Mesenteric fat pad (tissue), 1 donor: ENCODE measurements at places on chromosomes 4 and X. TPM values are rescaled to one million over a fixed set of nuclear protein-coding genes. Genes with fewer than 3 reads are reported as not detected.

GRCh38 chr4:25578432-25578831, 77.2 kb upstream of the SLC34A2 start:
- no peak for DNase-seq

DNA sequence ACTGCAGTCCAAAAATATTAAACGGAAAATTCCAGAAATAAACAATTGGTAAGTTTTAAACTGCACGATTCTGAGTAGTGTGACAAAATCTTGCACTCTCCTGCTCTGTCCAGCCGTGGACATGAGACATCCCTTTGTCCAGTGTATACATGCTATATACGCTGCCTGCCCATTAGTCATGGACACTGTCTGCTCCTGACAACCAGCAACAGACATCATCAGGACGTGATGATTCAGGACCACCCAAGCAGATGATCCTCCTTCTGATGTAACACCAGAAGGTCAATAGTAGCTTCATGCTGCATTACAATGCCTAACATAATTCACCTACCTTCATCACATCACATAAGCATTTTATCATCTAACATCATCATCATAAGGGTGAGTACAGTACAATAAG, 36.3 kb downstream of the ATRX start:
- no peak for DNase-seq

- DNase-seq = no peak
Observed at GRCh38 chr4:110735686-110736085, 112.8 kb upstream of the PITX2 start.

GRCh38 chr4:87073199-87074120, 138.6 kb downstream of the AFF1 start:
- no peak for DNase-seq

GRCh38 chrX:147476008-147476407, 435.7 kb upstream of the FMR1 start:
- DNase-seq = no peak

DNA sequence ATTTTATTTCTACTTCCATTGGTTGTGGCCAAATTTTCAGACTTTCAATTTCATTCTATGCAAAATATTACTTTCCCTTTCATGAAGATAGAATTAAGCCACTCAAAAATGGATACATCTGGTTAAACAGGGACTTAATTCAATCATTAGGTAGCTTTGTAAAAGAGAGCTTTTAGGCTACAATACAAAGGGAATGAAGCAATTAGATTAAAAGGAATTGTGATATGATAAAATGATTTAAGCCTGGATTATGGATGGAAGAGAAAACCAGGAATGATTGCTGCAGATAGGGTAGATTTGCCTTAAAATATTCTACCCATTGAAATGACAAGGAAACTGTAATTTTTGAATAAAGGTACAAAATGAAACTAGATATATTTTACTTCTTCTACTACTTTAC, 134.6 kb upstream of the PDHA2 start:
- no peak for DNase-seq

DNA sequence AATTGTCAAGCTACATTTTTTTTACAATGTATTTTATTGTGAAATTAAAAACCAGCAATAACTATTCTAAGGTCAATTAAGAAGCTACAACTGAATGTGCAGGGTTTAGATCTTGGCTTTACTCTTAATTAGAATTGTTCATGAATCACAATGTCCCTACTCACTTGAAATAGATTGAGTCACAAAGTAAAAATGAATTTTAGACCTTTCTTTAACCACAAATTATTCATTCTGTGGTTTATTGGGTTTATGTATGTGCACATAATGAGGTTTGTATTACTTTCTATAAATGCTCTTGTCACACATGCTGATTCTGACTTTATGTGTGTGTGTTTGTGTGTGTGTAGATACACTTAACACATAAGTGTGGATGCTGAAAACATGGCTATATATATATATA, 647.0 kb upstream of the AADAT start:
- no peak for DNase-seq

DNA sequence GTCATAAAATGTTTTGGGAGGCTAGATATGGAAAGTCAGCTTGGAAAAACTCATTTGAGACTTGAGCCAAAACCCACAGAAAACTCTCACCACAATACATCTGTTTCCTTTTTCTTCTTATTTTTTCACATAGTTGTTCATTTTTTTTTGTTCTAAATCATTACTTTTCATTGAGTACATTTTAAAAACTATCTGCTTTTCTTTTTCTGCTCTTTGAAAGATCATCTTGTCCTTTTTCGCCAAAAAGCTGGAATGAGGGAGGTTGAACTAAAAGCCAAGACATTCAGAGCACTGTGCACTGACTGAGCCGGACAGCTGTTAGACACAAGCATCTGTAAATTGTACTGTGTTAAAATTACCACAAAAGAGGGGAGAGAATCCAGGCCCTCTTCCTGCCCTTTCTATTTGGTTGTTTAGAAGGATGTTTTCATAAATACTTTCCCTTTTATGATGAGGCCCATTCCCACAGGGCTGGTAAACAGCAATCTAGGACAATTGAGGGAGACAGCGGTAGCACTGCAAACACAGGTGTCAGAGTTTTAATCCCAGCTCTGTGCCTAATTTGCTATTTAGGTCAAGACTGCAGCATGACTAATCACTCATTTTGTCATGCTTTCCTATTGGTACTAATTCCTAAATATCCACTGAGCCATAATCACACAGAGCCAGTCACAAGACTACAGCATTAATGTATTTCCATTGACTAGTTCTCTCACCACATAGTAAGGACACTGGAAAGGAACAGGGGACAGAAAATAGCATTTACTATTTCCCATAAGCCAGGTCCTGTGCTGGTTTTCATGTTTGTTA, 7.3 kb upstream of the RNF150 start:
- no peak for DNase-seq

DNA sequence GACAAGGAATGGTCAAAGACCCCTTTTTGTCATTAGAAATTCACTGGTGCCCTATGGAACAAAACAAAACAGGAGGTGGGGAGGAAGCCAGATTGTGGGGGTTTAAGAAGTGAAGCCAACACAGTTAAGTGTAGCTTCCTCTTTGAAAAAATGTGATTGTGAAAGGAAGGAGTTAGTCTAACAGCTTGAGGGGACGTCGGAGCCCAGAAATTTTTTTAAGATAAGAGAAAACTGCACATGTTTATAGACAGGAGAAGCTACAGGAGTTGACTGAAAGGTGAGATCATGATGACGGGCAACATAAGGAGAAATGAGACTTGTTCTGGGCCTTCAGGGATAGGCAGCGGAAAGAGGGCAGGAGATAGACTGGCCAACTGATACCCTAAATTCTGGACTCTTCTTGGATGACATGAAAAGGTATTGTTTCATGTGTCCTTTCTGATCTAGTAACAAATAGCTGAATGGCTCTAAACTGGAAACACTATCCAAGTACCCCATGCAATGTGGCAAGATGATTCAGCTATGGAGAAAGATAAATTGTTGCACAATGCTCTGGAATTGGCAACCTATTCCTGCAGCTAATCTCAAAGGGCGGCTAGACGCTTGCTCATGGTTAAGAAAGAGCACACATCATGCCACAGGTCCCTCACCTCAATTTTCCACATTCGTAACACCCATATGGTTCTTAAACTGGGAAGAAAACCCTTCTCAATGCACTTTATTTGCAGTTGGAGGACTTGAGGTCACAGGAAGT, 3.7 kb upstream of the HDAC8 start:
- no peak for DNase-seq

DNA sequence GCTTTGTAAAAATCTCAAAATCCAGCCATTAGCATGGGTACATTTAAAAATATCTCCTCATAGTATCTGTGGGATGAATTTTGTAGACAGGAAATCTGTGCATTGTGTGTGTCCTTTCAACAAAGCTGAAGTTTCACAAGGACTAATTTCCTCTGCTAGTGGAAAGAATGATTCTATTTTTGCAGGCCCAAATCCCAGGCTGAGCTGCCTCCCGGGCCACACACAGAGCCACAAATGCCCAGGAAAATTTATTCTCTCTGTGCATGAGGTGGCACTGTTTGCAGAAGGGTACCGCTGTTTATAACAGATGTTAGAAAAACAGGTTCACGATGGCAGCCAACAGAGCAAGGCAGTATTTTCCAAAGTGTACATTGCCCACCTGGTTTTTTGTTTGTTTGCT, 11.0 kb upstream of the VCX3B start:
- no peak for DNase-seq

GRCh38 chrX:136647677-136648360, at the start of gene CD40LG:
CD40LG (plus strand) TSS chrX:136648158; CDS start chrX:136648249, 91 bp downstream.
- DNase-seq = no peak

DNA sequence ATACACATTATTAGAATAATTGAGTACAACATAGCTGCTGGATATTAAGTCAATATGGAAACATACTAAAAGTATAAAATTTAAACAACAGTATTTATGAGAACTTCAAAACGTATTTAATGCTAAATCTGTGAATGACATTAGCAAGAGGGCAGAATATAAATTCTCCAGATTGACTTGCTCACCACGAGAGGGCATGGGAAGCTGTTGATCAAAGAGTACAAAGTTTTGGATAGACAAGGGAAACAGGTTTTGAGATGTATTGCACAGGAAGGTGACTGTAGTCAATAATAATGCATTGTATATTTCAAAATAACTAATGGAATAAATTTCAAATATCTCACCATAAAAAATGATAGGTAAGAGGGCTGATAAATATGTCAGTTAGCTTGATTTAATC, 768.2 kb downstream of the CENPC start:
- DNase-seq = no peak

GRCh38 chrX:109643687-109644086, 18.7 kb upstream of the KCNE5 start:
- DNase-seq = no peak

DNA sequence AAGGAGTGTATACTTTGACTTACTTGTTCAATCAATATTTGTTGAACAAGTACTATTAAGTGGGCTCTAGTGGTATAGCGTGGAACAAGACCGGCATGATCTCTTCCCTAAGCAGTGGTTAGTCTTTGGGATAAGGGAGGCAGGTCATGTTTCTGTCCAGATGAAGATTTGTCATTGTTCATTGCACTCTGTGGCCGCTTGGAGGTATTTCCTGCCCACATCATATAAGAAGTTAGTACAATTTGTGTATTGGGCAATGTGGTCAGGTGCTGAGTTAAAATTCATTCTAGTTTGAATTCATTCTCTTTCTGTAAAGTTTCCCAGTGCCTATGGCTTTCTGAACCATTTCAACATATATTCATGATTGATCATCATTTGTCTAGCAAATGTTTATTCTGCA, 101.1 kb upstream of the SHISA3 start:
- no peak for DNase-seq

DNA sequence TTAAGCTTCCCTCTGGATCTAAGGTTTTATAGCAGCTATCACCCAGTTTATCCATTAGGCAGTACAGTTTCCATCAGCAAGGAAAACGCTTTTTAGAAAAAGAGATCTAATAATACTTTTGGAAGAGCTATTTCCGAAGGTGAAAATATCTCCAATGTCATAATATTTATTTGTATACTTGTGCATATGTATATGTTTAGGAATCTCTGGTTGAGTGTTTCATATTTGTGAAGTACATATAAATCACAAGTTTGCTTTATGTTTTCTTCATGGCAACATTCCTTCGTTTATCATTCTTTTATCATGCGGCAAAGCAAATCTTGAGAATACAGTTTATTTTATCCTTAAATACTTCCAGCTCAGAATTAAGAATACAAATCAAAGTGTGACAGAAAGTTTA, 6.2 kb upstream of the PCDH18 start:
- no peak for DNase-seq

- no peak for DNase-seq
Observed at GRCh38 chr4:73897380-73898136, 28.4 kb downstream of the CXCL1 start.

GRCh38 chr4:142282870-142283431, 563.1 kb downstream of the INPP4B start:
- no peak for DNase-seq

DNA sequence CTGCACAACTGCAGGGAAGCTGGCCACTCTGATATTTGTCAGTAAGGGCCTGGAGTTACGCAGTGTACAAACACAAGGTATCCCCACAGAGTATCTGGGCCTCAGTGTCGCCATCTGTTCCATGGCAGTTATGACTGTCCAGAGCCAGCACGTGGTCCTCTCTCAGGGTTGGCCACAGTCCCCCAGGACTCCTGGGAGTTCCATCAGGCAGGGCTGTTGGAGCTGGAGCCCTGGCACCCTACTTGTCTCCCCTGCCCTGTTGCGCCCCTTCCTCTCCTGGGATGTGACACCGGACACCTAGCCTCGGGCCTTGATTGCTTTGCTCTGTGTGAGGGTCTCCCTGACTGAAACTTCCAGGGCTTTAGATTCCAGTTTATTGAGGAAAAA, 8.4 kb downstream of the HTRA3 start:
- no peak for DNase-seq

DNA sequence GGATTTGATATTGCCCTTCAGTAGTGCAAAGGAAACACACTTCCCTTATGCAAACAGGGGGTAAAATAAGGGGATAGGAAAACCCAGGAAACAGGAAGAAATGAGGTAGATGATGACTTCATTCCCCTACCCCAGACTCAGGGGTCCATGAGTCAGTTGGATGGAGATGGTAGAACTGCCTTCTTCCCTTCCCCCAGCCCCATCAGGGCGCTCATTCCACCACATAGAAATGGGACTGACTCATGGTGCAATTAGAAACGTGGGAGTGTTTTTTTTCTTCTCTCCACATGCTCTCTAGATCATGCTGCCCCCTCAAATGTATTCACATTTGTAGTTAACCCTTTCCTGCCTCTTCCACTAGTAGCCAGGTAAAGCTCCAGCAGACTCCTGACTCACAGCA, 23.1 kb upstream of the ARMCX2 start:
- DNase-seq = no peak

- DNase-seq = no peak
Observed at GRCh38 chr4:87034527-87034926, 99.7 kb downstream of the AFF1 start.

DNA sequence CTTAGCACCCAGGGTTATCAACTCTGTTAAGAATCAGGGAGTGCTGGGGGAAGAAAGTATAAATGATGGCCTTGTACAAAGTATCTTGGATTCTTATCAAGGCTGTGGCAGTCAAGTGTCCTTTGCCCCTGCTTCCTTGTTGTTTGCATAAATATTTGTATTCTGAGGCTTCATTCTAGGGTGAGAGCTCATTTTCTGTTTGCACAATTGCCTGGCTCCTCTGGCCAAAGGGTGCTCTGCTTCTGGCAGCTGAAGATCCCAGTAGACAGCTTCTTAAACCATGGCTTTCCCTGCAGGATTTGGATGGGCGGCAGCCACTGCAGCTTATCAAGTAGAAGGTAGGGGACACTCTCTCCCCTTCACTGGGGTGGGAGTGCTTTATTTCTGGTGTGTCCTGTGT, at the start of gene GBA3:
Gene GBA3, plus strand, starts transcription at position 202 of the 400 bp plus-strand sequence.
- no peak for DNase-seq

GRCh38 chr4:53923921-53924320, 140.5 kb downstream of the CHIC2 start:
- DNase-seq = no peak

DNA sequence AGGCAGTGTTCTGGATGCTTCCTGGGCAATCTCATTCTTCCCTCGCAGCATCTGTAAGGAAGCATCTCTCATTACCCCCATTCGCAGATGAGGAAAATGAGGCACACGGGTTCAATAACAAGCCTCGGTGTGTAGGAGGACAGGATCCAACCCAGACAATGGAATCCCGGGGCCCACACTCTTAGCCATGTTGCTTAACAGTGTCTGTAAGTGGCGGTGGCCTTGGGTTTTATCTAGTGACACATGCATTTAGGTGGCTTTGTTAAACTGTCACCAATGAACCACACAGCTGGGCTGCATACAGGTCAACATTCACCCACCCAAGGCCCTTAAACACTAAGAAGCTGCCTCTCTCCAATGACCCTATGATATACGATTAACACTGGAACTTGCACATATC, 22.6 kb downstream of the RELL1 start:
- no peak for DNase-seq

DUX4 gene
- not detected for total RNA-seq

CENPVL2 gene
- total RNA-seq = not detected

ANOS1 gene
- 2.3 TPM for total RNA-seq

MTTP gene
- total RNA-seq = 0.74 TPM

ABCG2 gene
- total RNA-seq = 1.7 TPM
